ENCODE measurements at places on chromosomes 6 and 20. TPM values are rescaled to one million over a fixed set of nuclear protein-coding genes. Genes with fewer than 3 reads are reported as not detected.

- H3K4me3 ChIP-seq, result no peak overlapping the region
- no peaks in the 10 kb centered on the region for H3K27me3 ChIP-seq
- H3K27ac ChIP-seq, result no peak overlapping the region
- H3K4me1 ChIP-seq, result peaks cover 12% of the 10 kb centered on the region
- H3K36me3 ChIP-seq, result no peaks in the 10 kb centered on the region
- DNase-seq, result no peak
Measured at GRCh38 chr6:70763754-70764510, 96.2 kb downstream of the SMAP1 start.

DNA sequence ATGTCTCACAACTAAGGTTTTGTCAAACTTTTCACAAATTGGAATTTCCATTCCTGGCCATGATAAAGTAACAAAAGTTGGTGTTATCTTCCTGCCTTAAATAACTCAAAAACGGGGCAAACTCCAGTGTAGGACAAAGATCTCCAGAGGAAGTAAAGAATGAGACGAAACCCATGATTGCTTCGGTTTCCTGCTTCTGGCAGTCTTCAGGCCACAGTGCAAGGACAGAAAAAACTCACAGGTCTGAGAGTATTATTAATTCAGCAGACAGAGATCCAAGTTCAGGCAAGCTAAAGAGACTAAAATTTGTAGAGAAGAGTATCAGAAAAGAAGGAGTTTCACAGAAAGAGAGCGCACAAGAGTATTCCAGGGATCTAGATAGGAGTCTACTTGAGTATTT, 64.8 kb upstream of the RCAN2 start:
- H3K36me3 ChIP-seq, result no peaks in the 10 kb centered on the region
- DNase-seq, result no peak
- H3K27me3 ChIP-seq, result no peaks in the 10 kb centered on the region

Gene GATA5
- 14.0 TPM for total RNA-seq

DNA sequence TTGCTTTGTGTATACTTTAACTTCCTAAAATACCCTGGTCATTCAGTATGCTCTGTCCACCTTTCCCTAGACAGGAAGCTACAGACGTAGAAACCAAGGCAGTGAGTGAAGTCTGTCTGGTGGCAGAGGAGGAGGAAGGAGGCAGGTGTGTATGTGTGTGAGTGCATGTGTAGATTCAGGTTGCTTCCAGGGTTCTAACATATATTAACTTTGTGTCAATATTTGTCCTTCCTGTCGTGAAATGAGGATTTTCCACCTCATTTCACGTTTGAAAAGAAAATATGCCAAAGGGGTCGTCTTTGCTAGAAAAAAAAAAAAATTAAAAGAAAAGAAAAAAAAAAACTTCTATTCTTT, 411.5 kb downstream of the PKHD1 start:
- H3K36me3 ChIP-seq, result no peaks in the 10 kb centered on the region
- H3K27me3 ChIP-seq, result no peaks in the 10 kb centered on the region
- H3K4me3 ChIP-seq, result no peak overlapping the region
- peak; percentile 50 for DNase-seq
- H3K4me1 ChIP-seq, result no peaks in the 10 kb centered on the region

DNA sequence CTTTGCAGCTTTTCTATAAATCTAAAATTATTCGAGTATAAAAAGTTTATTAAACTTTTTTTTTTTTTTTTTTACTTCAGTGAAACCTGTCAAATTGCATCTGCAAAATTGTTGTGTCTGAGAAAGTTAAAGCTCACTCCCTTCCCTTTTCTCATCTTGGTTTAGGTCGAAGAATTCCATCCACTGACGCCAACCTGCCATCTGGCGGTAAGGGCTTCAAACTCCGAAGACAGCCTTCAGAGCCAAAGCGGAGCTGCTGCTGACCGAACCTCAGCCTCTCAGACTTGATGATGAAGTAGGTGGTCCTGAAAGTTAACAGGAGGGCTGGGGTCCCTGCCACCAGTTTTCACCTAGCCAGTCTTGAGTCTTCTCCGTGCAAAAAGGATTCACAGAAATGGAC, 29.6 kb upstream of the VAPB start:
- H3K4me3 ChIP-seq, result no peak overlapping the region
- no peak for DNase-seq
- H3K4me1 ChIP-seq, result peaks cover 3% of the 10 kb centered on the region
- H3K36me3 ChIP-seq, result peaks cover 10% of the 10 kb centered on the region
- no peaks in the 10 kb centered on the region for H3K27me3 ChIP-seq

DNA sequence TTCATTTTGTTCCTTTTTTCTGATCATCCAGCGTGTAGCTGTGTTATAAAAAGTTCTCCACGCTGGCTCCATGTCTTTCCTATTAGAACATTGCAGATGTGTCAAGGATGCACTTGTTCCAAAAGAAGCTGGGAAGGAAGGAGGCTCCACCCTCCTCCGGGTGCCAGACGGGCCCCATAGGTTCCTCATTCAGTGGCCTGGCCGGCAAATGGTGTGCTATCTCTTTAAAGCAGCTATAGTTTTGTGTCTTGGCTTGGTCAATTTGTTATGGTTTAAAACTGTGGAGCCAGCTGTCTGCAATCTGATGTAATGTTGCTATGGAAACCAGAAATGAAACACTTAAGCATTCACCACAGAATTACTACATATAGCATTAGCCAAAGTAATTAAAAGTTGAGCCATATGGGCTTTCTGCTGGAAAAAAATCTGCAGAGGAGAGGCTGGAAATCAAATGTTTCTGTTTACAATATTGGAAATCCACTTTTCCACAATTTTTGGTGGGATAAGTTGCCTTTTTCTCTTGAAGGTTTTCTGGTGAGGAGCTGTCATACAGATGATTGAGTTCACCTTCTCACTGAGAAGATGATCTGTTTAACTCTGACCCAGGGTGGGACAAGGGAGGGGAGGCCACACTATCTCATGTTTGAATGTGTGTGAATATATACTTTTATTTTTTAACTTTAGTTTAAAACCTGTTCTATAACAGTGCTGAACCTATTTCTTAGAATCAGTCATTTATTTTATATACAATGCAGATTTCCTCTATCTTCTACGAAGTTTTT, 167.4 kb downstream of the SASH1 start:
- H3K36me3 ChIP-seq, result no peaks in the 10 kb centered on the region
- H3K4me1 ChIP-seq, result peaks cover 7% of the 10 kb centered on the region
- no peaks in the 10 kb centered on the region for H3K27me3 ChIP-seq
- no peak for DNase-seq

DNA sequence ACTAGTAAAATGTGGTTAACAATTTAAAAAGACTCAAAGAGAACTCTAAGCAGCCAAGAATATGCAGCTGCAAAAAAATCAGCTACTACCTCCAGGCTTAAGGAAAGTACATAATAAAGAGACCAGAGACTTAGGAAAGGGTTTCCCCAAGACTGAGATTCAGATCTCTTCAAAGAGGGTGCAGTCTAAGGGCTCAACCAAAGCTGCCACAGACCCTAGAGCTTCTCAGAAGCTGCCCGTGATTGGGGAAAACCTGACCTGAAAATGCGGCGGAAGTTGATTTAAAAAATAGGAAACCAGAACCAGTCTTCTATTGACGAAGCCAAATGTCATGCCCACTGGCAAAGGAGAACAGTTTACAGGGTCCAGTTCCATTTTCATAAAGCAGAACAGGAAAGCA, 516.8 kb upstream of the MARCKS start:
- H3K36me3 ChIP-seq, result no peaks in the 10 kb centered on the region
- no peak overlapping the region for H3K27ac ChIP-seq
- no peak for DNase-seq
- H3K4me1 ChIP-seq, result no peaks in the 10 kb centered on the region

DNA sequence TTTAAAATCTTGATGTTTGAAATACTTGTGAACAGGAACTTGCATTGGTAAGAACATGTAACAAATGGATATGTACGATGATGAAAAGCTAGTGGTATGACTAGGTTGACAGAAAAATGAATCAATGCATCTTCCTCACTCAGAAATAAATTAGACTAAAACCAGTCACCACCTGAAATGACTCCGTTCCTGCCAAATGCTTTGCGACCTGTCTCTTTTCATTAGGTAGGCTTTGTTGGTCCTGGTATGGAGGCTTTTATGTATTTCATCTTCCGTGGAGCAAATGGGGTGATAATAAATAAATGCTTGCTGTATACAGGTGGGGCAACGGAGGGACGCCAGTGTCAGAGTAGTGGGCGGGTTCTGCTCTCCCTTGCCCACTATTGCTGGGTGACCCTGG, 17.1 kb upstream of the ULBP3 start:
- no peaks in the 10 kb centered on the region for H3K4me1 ChIP-seq
- H3K36me3 ChIP-seq, result no peaks in the 10 kb centered on the region
- H3K27me3 ChIP-seq, result no peaks in the 10 kb centered on the region
- DNase-seq, result no peak

Measured in stomach (tissue), 19 donors.